Heart left ventricle (tissue), 16 donors: ENCODE measurements at places on chromosomes 4 and X.
A peak's percentile ranks its signal among the peaks of the same experiment; 100 is the strongest.

- no peak for DNase-seq
These were observed 26.6 kb upstream of the ZXDB start for GRCh38 chrX:57565198-57565597.

- no peak for DNase-seq
These were observed 162.9 kb upstream of the USP9X start for GRCh38 chrX:40922307-40922706.

DNA sequence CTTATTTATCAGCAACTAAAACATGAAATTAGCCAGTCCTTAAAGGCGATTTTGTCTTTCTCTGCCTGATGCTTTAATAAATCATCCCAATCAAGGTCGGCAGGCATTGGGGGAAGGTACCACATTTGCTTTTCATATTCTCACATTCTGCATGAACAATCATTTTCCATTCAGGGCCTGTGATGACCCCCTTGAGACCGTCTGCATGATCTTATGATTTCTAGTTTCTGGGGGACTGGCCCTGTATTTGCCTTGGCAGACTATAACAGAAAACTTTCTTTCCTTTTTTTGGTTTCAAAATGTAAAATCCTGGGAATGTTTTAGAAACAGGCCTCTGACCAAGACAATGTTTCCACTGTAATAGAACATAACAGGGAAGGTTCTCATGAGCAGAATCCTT is 296.8 kb downstream of the IDS start:
- no peak for DNase-seq

DNA sequence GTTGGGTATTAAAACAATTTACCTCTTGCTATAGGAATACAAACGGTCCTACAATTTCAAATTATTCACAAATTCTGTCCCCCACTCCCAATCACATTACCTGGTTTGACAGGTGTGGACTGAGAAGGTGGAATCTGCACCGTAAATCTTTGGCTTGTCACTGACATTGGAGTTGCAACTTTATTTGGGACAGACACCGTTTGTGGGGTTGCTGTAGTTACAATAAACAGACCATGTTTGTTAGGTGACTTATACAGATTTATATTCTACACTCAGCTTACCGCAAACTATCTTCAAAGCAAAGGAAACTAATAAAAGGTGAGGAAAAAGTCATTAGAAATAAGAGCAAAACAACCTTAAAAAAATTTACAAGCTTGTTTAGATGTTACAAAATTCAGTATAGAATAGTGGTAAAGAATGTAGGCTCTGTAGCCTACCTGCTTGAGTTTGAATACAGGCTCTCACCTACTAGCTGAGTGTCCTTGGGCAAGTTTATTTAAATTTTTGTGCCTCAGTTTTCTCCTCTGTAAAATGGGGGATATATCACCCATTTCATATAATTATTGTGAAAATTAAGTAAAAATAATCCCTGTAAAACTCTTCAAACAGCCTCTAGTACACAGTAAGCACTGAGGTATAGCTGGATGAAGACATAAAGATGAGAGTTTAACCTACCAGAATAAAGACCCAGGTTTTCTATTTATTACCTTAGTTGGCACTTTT is 6.1 kb downstream of the TAF9B start:
- no peak for DNase-seq

GRCh38 chr4:148288448-148288847 is 153.8 kb downstream of the NR3C2 start:
- DNase-seq = peak; percentile 67

DNA sequence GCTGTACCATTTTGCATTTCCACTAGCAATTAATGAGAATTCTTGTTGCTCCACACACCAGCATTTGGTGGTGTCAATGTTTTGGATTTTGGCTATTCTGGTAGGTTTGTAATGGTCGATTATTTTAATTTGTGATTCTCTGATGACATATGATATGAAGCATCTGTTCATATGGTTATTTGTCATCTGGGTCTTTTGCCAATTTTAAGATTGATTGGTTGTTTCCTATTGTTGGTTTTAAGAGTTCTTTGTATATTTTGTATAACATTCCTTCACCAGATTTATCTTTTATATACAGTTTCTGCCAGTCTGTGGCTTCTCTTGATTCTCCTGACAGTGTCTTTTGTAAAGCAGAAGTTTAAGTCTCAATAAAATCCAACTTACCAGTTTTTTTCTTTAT is 18.5 kb upstream of the BDH2 start:
- no peak for DNase-seq

GRCh38 chrX:95733426-95733825 is 951.2 kb upstream of the DIAPH2 start:
- DNase-seq = no peak

GRCh38 chrX:9510366-9510765 is 45.5 kb downstream of the TBL1X start:
- no peak for DNase-seq

GRCh38 chrX:11867610-11868345 is 109.7 kb downstream of the MSL3 start:
- DNase-seq = no peak

DNA sequence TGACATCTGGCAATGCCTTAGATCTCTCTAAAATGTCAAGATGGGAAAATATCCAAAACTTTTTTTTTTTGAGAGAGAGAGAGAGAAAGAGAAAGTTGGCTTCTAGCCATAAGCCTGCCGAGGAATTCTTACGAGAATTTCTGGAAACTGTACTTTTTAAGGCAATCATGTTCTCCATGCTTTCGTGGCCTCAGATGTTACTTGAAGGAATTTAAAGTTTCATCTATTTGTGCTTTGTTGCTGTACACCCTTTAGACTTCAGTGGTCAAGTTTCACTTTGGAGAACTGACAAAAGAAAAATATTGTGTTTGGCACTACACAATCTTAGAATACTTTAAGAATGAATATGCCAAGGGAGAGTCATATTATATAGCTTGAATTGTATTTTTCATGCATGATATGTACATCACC is 53.9 kb downstream of the FAT4 start:
- no peak for DNase-seq

GRCh38 chrX:56505866-56506265 is 57.6 kb upstream of the UBQLN2 start:
- no peak for DNase-seq

DNA sequence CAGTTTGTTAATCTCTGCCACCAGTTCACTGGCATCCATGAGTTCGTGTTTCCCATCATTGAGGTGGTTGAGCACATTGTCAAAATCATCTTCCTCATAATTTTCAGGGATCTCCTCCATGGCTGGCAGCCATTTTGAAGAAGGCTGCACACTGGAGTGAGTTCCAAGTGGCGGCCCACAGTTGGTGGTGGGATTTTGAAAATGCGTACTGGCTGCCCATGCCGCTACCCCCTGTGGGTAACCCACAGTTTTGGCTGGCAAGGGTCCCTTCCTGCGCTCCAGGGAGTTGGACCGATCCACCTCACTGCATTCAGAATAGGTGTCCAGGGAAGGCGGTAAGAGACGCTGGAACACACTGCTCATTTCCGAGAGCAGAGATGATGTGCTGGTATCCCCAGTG is 11.2 kb downstream of the PCDH18 start:
- DNase-seq = no peak

GRCh38 chrX:10983526-10983925 is 127.6 kb upstream of the HCCS start:
- DNase-seq = no peak

DNA sequence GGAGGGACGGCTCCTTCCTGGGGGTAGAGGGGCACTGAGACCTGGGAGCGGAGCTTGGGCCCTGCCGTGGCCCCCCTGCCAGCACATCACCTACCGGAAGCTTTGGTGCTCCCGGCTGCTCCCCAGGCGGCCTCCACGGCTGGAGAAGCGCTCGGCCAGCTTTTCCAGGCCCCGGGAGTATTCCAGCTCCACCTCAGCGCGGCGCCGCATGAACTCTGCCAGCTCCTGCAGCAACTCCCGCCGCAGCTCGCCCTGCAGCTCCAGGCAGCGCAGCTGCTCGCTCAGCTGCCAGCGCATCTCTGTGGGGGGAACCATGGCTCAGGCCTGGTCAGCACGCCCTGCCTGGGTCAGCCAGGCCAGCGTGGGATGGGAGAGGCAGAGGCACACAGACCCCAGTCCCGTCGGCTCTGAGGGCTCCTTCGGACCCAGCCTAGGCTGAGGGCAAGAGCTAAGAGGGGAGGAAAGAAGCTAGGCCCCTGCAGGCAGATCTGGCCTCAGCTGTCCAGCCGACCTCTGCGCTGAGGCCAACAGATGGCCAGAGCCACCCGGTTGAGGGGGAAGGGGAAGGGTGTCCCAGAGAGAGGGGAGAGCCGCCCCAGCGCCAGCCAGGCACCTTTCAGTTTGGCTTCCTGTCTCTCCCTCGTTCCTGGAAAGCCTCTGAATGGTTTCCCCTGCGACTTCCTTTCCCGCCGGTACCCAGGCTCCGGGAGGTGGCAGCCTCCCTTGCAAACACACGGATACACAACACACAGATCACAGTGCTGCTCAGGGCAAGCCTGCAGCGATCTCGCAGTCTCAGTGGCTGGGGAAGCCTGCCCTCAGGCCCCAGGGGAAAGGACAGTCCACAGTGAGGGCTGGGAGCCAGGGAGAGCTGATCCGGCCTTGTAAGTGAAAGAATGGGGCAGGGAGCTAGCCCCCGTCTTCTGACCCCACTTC is 4.3 kb downstream of the ARHGAP4 start:
- DNase-seq = peak; percentile 40

- no peak for DNase-seq
These were observed 167.4 kb downstream of the FBXO8 start for GRCh38 chr4:174116021-174116420.

GRCh38 chr4:83212041-83212851 is 72.4 kb downstream of the COQ2 start:
- DNase-seq = no peak

DNA sequence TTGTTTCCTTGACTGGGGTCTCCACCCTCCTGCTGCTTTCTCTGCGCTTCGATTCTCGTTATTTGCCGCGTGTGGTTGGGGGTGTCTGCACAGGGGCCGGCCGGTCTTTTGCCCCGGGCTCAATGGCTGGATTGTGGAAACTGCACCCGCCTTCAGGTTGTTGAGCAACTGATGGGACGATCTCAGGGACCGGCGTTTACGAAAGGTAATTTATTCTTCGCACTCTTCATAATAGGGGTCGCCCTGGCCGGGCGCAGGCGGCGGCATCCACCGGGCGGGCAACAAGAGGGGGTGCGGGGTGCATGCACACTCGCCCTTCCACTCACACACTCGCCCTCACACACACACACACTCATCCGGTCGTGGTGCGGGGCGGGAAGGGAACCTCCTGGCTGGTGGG is 1.4 kb downstream of the ADGRL3 start:
- DNase-seq = no peak

- no peak for DNase-seq
These were observed 36.0 kb downstream of the TRIML1 start for GRCh38 chr4:188175288-188175687.

- no peak for DNase-seq
These were observed 29.8 kb downstream of the DCAF8L2 start for GRCh38 chrX:27619975-27620374.

DNA sequence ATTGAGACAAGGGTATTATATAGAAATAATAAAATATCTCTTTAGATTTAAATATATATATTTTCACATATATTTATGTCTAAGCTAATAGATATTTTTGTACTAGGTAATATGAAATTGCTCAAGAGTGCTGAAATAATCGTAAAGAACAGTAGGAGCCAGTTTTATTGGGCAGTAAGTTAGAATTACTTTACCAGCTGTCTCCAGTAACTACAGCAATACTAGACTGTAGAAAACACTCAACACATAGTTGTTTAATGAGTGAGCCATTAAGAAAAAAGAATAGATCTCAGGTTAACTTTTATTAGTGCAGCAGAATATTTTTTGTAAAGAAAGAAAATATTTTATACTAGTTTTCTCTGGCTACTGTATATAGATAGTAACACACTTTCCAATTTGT is 715.2 kb downstream of the TRIML1 start:
- no peak for DNase-seq

GRCh38 chr4:54082168-54082567 is 17.8 kb upstream of the CHIC2 start:
- no peak for DNase-seq

GRCh38 chr4:86938771-86939520 is 4.1 kb downstream of the AFF1 start:
- no peak for DNase-seq

- no peak for DNase-seq
These were observed 568.1 kb upstream of the DIPK2B start for GRCh38 chrX:45768666-45769236.

- no peak for DNase-seq
These were observed 97.6 kb downstream of the FAM193A start for GRCh38 chr4:2634014-2634413.

DNA sequence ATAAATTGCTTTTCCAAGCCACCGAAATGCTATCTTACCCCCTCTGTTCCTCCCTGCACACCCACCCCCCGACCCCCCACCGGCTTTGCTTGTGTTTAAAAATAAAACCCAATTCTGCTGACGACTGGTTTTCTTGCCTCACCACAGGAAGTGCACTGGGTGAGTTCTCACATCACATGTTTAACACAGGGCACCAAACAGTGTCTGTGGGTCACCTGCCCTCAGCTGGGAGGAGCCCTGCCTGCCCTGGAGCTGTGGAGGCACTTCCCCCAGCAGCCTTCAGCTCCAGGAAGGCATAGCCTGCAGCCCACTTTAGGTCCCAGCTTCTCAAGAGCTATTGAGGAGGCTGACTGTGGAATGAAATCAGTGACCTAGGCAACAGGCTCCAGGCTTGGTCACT is 8.8 kb downstream of the TMEM255A start:
- no peak for DNase-seq

DNA sequence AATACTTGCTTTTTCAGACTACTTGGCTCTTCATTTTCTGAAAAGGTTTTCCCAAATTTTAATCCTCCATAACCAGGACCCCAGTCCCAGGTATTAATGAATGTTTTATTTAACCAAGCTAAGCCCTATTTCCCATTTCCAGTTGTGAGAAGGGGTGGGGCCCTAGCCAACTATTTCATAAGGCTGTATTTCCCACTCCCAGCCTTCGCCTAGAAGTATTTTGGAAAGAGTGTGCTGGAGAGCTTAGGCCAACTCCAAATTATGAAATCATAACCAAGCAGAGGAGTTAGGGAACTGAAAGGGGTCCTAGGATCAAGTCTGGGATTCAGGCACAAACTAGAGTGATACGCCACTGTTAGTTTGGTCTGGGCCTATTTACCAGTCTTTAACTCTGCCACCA is 148.4 kb upstream of the GPC4 start:
- DNase-seq = no peak

DNA sequence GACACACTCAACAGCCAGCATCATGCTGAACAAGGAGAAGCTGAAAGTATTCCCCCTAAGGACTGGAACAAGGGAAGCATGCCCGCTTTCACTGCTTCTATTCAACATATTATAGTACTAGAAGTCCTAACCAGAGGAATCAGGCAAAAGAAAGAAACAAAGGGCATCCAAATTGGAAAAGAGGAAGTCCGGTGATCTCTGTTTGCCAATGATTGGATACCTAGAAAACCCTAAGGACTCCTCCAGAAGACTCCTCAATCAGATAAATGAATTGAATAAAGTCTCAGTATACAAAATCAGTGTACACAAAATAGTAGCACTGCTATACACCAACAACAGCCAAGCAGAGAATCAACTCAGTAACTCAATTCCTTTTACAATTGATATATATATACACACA is 44.8 kb downstream of the ARFIP1 start:
- DNase-seq = no peak

- no peak for DNase-seq
These were observed 2154.4 kb upstream of the AGA start for GRCh38 chr4:179596621-179597020.

- DNase-seq = peak; percentile 78
These were observed 609 bp upstream of the SLC25A6 start for GRCh38 chrX:1392376-1393068.

GRCh38 chr4:137955595-137955994 is 286.6 kb downstream of the SLC7A11 start:
- no peak for DNase-seq

- no peak for DNase-seq
These were observed 1.5 kb downstream of the GPR101 start for GRCh38 chrX:137032341-137032694.

GRCh38 chr4:132299841-132300240 is 849.3 kb upstream of the PCDH10 start:
- no peak for DNase-seq
